B cell (primary cell): ENCODE measurements at places on chromosomes 5 and 9.

- no peak for DNase-seq
These were observed 53.7 kb downstream of the ZNF618 start for GRCh38 chr9:113929634-113930389.

GRCh38 chr9:72524820-72525540 lies 3.6 kb downstream of the TMC1 start:
- DNase-seq, result peak; percentile 1

GRCh38 chr9:135882011-135882410 lies 25.3 kb downstream of the CAMSAP1 start:
- DNase-seq, result no peak

- no peak for DNase-seq
These were observed 118.4 kb upstream of the KCNN2 start for GRCh38 chr5:114243281-114243971.
